ENCODE measurements at places on chromosomes 6 and 20.

DNA sequence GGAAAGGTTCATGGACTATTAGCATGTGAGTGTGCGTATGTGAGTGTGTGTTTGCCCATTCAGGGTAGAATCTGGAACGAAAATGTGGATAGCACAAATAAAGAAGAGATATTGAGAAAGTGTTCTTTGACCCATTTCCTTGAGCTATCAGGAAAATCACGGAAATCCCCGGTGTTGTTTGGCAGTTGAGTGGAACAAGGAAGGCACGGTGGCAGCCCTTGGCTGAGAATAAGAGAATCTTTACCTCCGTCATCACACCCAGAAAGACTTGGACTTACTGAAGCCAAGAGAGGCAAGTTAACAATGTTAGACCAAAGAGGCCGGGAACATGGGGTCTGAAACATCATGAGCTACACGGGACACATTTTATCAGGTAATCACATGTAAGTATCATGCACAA is 588.9 kb upstream of the BTBD3 start:
- DNase-seq, result no peak

- no peak for DNase-seq
Observed at GRCh38 chr20:12535770-12536169, 473.0 kb upstream of the SPTLC3 start.

DNA sequence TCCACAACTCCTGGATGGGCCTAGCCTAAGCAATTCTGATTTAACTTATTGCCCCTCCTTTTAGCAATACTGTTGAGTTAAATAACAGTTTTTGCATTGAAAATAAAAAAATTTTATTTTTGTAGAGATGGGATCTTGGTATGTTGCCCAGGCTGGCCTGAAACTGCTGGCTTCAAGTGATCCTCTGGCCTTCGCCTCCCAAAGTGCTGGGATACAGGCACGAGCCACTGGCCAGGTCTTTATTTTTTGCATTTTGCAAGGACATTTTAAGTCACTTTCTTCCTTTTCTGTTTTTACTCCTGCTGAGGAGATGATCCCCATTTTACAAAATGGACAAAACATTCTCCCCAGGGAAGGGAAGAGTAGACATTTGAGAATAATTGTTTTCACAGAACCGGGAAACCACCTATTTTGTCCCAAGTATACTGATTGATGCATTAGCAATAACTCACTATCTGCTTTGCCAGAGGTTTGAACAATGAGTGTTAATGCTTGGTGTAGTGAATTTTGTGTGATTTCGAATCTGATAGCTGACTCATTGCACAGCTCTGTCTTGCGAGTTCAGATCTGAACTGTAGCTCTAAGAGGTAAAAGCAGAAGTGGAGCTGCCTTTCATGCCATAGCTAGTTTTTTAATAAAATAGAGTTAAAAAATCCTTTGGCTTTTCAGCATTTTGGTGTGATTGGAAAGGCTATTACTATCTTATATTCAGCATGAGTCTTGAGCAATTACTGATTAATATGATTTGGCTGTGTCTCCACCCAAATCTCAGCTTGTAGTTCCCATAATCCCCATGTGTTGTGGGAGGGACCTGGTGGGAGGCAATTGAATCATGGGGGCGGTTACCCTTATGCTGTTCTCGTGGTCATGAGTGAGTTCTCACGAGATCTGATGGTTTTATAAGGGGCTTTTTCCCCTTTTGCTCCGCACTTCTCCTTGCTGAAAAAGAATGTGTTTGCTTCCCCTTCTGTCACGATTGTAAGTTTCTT is 20.9 kb downstream of the IGF2R start:
- no peak for DNase-seq

DNA sequence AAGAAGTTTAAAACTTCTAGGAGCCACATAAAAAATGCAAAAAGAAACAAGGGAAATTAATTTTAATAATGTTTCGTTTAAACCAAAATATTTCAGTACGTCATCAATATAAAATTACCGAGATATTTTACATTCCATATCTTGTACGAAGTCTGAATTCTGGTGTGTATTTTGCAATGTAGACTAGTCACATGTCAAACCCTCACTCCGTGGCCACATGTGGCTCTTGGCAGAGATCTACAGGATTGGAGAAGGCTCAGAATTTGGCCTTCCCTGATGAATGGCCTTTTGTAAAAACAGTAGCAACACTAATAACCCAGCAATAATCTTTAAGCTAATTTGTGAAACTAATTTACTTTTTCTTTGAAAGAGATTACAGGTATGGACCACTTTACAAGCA is 217.1 kb downstream of the PRL start:
- no peak for DNase-seq

DNA sequence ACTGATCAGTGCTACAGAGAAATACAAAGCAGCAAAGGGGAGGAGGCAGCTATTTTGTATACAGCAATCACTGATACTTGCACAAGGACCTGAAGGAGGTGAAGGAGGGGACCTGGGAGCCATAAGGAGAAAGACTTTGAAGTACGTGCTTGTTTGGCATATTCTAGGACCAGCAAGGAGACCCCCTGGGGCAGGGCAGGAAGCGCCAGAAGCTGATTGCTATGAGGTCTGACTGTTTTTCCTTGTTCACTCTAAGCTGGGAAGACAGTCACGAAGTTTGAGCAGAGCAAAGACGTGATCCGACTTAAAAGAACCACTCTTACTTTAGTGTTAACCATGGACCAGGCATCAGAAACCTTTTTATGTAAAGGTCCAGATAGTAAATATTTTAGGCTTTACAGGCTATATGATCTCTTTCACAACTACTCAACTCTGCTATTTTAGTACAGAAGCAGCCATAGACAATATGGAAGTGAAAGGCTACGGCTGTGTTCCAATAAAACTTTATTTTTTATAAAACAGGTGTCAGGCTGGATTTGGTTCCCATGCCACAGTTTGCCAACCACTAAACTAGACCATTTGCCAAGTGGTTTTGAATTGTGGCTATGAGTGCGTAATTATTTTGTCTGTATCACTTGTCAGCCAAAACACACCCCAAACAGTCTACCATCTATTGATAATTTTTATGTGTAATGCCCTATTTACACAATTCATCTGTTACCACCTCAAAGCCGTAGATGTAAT is 217.9 kb downstream of the PRL start:
- no peak for DNase-seq

DNA sequence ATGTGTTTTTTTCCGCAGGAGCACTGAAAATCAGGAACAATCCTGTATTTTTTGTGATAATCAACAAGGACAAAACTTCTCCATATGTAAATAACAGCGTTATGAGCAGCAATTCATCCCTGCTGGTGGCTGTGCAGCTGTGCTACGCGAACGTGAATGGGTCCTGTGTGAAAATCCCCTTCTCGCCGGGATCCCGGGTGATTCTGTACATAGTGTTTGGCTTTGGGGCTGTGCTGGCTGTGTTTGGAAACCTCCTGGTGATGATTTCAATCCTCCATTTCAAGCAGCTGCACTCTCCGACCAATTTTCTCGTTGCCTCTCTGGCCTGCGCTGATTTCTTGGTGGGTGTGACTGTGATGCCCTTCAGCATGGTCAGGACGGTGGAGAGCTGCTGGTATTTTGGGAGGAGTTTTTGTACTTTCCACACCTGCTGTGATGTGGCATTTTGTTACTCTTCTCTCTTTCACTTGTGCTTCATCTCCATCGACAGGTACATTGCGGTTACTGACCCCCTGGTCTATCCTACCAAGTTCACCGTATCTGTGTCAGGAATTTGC is at the start of gene TAAR6:
Gene TAAR6, plus strand, starts transcription at position 102 of the 557 bp plus-strand sequence. Its CDS starts 0 bp downstream, at position 102.
- no peak for DNase-seq

GRCh38 chr6:145883263-145883662 is 68.7 kb upstream of the FBXO30 start:
- no peak for DNase-seq

- no peak for DNase-seq
Observed at GRCh38 chr6:25640891-25641290, 11.1 kb upstream of the SCGN start.

GRCh38 chr20:54137115-54137514 is 36.7 kb downstream of the CYP24A1 start:
- DNase-seq, result no peak

- no peak for DNase-seq
Observed at GRCh38 chr20:63876489-63877036, 11.5 kb downstream of the TPD52L2 start.

DNA sequence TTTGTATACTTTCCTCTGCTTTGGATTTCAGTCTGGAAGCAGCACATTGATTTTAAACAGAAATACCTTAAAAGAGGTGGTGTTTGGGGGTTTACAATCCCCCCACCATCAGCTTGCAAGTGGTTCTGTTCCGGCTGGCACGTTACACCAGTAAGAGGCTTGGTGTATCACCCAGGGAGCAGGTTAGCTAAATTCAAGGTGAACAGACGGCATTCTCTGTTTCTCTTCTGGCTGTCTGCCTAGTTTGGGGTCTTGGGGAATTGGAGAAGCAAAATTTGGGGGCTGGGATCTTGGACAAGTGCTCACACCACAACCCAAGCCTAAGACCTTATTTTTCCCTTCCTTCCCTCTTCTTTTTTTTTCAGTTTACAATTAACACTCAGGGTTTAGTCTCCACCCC is 7.5 kb upstream of the APCDD1L start:
- DNase-seq, result no peak

DNA sequence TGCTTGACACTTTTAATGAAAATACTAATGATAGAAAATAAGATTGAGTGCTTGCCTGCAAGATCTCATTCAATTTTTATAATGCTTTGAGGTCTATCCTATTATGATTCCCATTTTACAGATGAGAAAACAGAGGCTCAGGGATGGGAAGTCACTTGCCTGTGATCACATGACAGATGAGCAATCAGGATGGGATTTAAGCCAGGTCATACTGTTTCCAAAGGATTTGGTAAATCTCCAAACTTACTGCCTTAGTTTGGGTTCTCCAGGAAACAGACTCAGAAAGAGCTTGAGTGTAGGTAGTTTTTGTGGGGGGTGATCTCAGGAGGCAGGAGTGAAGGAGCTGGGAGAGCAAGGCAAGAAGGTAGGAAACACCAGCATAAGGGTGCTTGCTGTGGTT is 456.3 kb downstream of the MAFB start:
- no peak for DNase-seq

GRCh38 chr20:12786276-12786675 is 222.5 kb upstream of the SPTLC3 start:
- no peak for DNase-seq

GRCh38 chr6:119501798-119502483 is 152.4 kb upstream of the MAN1A1 start:
- no peak for DNase-seq

DNA sequence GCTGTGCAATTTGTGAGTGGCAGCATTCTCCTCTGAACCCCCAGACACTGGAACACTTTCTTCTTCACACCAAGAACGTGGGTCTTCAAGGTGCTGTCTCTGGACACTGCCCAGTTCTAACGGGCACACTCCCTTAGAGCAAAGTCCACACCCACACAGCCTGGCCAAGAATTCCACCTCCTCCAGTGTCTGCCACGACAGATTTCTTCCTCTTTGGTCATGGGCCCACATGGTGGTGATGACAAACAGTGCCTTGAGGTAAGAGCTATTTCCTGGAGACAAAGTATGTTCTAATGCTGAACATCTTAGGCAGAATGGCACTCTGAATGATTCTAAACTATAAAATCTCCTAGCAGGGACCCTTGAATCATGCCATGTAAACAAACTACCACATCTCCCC is 25.5 kb upstream of the SSTR4 start:
- no peak for DNase-seq

- DNase-seq, result no peak
Observed at GRCh38 chr20:63447320-63447719, 25.1 kb downstream of the KCNQ2 start.

- DNase-seq, result no peak
Observed at GRCh38 chr6:22383016-22383415, 86.2 kb upstream of the PRL start.

- DNase-seq, result peak; percentile 93
Observed at GRCh38 chr6:158040051-158040803, 58.6 kb downstream of the SYNJ2 start.

DNA sequence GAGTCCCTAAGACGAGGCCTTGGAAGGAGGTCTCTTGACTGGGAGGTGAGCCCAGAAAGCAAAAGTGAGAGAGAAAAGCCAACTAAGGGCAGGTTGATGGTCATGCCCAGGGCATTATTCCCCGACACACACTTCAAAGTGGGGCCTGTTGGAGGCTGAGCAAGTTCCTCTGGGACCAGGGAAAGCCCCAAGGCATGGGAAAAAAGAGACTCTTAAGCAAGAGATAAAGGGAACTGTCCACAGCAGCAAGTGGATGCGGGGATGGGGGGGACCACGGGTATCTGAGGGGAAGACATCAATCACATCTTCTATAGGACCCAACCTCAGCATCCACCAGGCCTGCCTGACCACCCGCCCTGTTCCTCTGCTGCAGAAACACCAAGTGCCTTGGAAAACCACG is 119.9 kb upstream of the MAFB start:
- DNase-seq, result no peak

DNA sequence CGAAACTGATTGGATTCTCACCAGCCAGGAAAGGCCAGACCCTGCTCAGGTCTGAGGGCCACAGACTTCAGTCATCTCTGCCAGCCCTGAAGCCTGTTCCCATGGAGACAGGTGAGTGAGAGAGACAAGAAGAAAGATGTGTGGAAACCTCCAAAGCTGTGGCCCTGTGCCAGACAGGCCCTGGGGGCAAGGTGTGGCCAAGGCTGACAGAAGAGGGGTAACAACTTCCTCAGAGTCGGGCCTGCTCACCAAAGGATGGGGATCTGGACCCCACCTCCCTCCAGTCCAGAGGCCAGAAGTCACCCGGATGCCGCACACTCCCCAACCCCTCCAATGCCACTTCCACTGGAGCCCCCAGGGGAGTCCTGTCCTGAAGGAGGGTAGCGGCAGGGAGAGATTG is 73.6 kb downstream of the MDGA1 start:
- DNase-seq, result no peak

DNA sequence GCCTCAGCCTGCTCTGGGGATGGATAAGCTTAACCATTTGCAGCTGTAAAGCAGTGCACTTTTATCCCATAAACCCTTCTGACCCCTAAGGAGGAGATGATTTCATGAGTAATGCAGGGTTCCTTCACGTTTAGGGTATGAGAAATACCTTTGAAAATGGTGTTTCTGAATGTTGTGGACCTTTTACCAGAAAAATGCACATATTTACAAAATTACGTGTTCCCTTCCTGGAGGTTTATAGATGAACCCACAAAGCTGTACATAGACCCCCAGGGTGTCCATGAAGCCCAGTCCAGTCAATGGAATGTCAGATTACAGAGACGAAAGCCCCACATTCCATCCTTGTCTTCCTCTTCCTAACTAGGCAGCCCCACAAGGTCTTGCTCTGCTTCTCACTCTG is 78.6 kb upstream of the INSM1 start:
- DNase-seq, result peak; percentile 24

DNA sequence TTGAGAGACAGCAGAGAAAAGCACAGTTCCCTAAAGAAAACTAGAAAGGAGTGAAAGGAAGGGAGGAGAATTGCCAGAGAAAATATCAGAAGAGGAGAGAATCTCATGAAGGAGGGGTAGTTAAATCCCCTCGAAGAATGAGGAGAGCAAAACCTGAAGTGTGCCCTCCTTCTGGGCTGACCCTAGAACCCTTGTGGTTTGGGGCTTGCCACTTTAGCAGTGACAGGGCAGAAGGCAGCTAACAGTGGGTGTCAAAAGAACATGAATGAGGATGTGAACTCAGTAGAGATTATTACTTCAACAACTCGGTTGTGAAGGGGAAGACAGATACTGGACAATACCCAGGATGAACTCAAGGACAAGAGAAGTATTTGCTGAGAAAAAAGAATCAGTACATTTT is 73.6 kb downstream of the RALGAPA2 start:
- no peak for DNase-seq

GRCh38 chr20:24060851-24061590 is 72.4 kb upstream of the GGTLC1 start:
- peak; percentile 1 for DNase-seq

All from umbilical cord (tissue), 2 donors.